Posterior vena cava (tissue), 2 donors: ENCODE measurements at places on chromosomes 1 and 21. TPM values are rescaled to one million over a fixed set of nuclear protein-coding genes. Genes with fewer than 3 reads are reported as not detected.
A peak's percentile ranks its signal among the peaks of the same experiment; 100 is the strongest.

The RHEX gene
- 1.8 TPM for total RNA-seq

DNA sequence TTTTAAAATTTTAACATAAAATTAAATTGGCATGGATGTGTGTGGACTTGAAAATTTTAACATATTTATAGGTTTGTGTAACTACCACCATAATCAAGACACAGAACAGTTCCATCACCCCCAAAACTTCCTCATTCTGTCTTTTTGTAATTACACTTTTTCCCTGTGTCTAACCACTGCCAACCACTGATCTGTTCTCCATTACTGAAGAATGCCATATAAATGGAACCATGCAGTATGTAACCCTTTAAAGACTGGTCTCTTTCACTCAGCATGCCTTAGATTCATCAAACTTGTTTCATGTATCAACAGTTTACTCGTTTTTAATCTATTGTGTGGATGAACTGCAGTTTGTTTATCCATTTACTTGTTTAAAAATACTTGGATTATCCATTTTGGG is 13.0 kb upstream of the AHCYL1 start:
- no peak for DNase-seq

The PTAFR gene
- total RNA-seq: 5.9 TPM

- DNase-seq: no peak
Observed at GRCh38 chr1:209657918-209658317, 5.7 kb upstream of the LAMB3 start.

DNA sequence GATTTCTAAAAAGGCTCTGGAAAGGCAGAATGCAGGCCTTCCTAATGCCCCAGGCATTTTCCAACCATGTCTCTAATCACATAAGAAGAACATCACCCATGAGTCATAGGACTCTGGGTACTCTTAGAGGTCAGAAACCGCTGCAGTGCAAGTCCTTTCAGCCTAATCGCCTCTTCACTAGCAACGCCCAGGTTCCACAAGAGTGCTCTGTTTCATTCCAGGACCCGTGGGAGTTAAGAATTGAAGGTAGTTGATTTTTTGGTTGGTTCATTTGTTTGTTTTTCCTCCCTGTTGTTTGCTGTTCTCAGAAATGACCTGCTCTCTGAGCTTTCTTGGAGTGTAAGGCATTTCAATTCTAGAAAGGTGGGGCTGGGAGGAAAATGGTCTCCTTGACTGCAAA is 123.2 kb downstream of the NR5A2 start:
- DNase-seq: no peak

The CRYAA gene
- not detected for total RNA-seq

DNA sequence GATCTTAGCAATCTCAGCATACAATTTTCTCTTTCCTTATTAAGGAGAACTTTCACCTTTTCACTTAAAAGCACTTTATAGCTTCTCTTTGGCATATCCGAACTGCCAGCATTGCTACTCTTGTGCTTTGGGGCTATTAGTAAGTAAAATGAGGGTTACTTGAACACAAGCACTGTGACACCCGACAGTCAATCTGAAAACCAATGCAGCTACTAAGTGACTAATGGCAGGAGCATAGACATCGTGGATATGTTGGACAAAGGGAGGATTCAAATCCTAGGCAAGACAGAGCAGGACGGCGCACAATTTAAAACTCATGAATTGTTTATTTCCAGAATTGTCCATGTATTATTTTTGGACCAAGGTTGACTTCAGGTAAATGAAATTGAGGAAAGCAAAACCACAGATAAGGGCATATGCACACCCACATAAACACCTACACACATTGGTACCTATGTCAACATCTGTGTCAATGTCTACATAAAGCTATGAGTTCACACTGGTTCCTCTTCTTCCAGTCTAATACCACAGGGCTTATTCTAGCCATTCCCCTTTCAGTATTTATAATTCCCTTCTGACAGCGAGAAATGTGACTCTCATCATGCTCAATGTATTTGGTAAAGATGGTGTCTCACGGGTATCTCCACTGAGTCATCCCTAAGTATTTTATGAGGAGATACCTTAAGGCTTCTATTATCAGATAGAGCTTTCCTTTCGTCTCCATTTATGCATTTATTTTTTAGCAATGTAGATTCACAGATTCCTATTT is 75.3 kb upstream of the RALGPS2 start:
- DNase-seq: no peak

DNA sequence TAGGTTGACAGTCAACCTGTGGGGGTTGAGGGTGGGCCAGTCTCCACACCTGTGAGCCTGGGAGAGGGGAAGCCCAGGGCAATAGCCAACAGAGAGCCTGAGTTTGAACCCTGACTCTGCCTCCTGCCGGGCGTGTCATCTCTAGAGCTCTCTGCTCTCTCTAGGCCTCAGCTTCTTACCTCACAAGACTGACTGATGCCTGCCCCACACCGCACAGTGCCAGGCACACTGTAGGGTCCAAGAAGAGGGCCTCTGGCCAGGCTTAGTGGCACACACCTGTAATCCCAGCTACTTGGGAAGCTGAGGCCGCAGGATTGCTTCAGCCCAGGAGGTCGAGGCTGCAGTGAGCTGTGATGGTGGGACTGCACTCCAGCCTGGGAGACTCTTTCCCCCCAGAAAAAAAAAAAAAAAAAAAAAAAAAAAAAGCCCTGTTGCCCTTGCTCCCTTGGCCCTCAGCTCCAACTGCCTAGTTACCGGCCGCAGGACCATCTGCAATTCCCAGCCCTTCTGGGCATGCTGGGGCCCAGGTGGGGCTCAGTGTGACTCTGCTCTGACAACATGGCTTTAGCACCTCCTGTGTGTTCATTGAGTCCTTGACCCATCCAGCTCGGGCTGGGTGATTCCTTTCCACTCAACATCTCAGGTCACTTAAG is 25.1 kb downstream of the GRHL3 start:
- DNase-seq: no peak

The CATSPERE gene
- 1.5 TPM for total RNA-seq

DNA sequence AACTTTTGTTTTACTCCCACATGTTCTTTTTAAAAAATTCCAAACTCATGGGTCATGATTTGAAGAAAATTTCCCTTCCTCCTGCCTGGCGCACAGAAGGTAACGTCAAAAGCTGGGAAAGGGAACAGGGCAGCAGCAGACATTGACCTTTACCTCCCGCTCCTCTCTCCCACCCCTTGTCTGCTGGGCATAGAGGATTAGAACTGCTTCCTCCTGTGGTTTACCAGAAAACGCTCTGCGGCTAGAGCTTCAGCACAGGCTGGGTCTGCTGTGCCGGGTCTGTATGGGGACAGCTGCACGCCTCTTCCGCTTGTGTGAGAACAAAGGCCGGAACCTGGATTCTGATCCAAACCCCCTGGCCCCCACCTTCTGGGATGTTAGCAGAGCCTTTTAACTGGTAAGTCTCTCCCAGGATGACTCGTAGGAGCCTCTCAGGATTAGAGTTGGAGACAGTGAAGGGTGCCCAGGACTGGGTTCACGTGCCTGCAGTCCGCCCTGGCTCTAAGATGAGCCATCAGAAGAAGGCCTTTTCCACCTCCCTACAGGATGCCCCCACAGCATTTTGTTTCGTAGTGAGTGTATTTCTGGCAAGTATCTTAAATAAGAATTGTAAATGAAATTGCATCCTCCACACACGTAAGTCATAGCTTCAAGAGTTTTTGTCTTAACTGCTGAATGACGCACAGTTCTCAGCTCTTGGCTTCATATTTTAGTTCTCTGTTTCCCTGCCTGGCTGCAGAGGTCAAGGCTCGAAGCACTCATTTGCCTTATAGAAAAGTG is 5.2 kb downstream of the H6PD start:
- DNase-seq: peak; percentile 88

- DNase-seq: no peak
Observed at GRCh38 chr1:18556364-18556763, 74.3 kb upstream of the PAX7 start.

DNA sequence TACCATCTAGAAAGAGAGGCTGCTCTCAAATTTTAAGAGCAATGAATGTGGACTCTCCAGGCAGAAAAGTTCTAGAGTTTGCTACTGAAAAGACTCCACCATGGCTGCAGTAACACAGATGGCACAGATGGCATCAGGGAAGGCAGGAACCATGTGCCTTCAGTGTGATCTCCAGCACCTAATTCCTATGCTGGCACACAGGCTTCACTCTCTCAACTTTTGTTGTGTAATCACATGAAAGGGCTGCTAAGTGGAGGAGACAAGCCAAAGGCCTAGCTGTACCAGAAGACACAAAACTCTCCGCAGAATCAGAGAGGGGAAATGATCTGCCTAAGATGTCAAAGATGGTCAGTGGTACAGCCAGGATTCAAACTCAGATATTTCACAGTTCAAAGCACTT is 31.1 kb downstream of the ERI3 start:
- DNase-seq: no peak

The TFAP2E gene
- total RNA-seq: 0.81 TPM

GRCh38 chr1:64877151-64877550 is 89.2 kb downstream of the JAK1 start:
- DNase-seq: no peak

GRCh38 chr21:30943920-30944319 is 62.5 kb upstream of the KRTAP11-1 start:
- no peak for DNase-seq

DNA sequence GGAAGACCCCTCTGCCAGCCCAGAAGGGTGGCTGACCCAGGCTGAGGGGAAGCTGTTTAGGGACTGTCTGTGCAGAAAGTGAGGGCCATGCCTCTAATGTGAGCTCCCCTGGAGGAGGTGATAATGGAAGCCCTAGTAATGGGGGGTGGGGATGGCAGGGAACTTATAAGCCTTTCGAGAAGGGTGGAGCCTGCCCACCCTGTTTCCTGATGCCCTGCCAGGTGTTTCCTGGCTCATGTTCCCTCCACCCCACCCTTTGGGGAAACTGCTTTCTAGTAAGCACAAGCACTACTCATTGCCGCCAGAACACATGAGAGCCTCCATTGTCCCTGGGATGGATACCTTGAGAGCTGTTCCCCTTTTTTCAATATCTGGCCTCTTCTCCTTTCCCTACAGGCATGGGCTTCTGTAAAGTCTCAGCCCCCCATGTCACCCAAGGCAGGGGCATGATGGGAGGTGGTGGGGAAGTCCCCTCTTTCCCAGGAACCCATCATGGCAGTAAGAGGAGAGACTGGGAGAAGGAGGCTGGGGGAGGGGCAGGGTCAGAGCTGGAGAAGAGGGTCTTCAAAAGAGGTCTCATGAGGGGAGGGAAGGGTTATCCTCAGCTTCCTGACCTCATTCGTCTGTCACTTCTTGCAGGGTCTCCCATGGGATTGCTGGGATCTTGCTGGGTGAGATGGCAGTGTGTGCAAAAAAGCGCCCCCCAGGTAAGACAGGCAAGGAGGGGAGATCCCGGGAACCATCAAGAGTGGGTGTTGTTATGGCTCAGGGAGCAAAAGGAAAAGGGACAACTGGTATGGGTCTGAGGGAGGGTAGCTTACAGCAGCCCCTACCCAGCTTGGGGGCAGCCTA is 2.4 kb downstream of the ATP8B2 start:
- DNase-seq: no peak

DNA sequence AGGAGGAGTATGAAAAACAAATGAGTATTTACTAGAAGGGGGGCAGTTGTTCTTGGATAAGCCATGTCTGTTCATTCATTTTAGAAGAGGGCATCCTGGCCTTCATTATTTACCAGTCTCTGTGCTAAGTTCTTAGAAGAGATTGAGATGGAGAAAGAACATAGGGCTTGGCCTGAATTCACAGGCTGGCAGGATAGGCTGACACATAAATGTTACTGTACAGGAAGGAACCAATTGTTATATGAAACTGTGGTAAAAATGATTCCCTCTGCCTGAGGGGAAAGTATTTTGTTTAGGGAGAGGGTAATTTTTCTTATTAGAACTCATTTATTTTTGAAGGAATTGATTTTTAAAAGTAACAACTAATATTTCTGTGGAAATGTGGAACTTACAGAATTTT is 99.5 kb downstream of the MAN1A2 start:
- DNase-seq: no peak

DNA sequence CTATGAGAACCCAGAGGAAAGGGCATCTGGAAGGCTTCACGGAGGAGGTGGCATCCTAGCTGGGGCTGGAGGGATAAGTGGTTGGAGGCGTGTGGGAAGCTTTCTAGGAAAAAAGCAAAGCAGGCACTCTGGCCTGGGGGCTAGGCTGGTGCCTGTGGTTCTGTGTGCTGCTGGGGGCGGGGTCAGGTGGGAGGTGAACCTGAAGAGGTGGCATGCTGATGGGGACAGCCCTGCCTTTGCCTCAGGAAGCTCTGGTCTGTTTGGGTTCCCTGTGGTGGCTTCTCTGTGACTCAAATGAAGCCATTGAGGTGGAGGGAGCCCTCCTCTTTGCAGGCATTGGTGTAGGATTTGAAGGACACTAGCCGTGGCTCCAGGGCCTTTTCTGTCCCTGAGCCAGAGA is 221.6 kb upstream of the POU3F1 start:
- no peak for DNase-seq

The KIF17 gene
- total RNA-seq: 3.2 TPM

GRCh38 chr1:41880261-41880660 is 38.5 kb downstream of the HIVEP3 start:
- DNase-seq: no peak

GRCh38 chr1:18203645-18204044 is 96.0 kb downstream of the IGSF21 start:
- no peak for DNase-seq

DNA sequence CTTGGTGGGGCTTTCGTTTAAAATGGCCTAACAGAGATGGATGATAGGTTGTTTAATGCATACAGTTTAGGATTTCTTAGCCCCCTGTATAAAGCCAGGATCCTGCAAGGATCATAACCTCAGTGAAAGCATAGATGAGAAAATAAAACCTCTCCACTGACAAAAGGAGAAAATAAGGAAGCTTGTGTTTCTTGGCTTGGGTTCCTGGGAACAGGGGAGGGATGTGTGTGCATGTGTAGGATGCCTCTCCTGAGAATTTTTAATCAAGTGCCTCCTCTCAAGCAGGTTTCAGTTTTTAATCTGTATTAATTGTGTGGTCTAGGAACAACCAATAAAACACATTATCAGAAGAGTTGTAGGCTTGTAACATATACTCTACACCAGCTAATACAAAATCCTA is 26.1 kb downstream of the PRKACB start:
- no peak for DNase-seq

The GRIK3 gene
- total RNA-seq: 0.23 TPM
